Activated naive CD8-positive, alpha-beta T cell treated with anti-CD3 and anti-CD28 coated beads, Interleukin-2, amount 10 ng/mL, durations not matched to agents 7 days and 5 days (primary cell): ENCODE measurements at places on chromosomes 16 and 17. TPM values are rescaled to one million over a fixed set of nuclear protein-coding genes. Genes with fewer than 3 reads are reported as not detected.

Gene CACNG4
- total RNA-seq, result not detected

Gene CASKIN1
- 0.88 TPM for total RNA-seq

Gene KRTAP1-1
- not detected for total RNA-seq

Gene YPEL2
- 24.0 TPM for total RNA-seq

Gene WNT9B
- total RNA-seq, result not detected

Gene FLYWCH1
- total RNA-seq, result 69.7 TPM

Gene DNASE1L2
- total RNA-seq, result 2.2 TPM

Gene SPNS2
- 6.9 TPM for total RNA-seq

Gene TUBB3
- total RNA-seq, result 0.31 TPM

Gene SLC35G6
- total RNA-seq, result not detected

Gene HOXB1
- total RNA-seq, result not detected

Gene TPSG1
- total RNA-seq, result not detected

Gene NTN1
- total RNA-seq, result 0.09 TPM

Gene HS3ST2
- total RNA-seq, result 0.45 TPM

Gene DPEP3
- total RNA-seq, result 0.54 TPM

Gene IKZF3
- total RNA-seq, result 83.5 TPM

Gene HAP1
- total RNA-seq, result not detected

Gene SLC7A6OS
- total RNA-seq, result 38.2 TPM

Gene AATK
- 1.4 TPM for total RNA-seq

Gene PTGES3L
- 0.28 TPM for total RNA-seq

Gene EMP2
- total RNA-seq, result not detected
